ENCODE measurements at places on chromosomes 12 and 14.

DNA sequence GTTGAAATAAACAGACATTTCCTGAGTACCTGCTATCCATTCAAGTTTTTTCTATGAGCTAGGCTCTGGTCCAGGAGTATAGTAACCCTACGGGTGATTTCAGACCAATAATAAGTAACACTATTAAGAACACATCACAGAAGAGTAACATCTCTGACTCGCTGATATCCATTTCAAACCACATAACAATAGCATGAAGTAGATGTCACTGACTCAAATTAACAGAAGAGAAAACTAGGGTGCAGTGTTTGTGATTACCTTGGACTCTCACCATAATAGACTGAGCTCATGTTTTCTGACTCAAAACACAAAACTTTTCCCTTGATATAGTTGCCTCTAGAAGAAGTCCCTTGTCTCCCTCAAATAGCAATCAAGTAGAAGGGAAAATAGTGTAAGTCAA lies 423.0 kb downstream of the DIO2 start:
- no peak for DNase-seq

GRCh38 chr12:120640861-120641833 lies 721 bp downstream of the CABP1 start:
- DNase-seq: peak; percentile 80

GRCh38 chr14:73718418-73719251 lies 4.5 kb upstream of the PNMA1 start:
- no peak for DNase-seq

- no peak for DNase-seq
Measured at GRCh38 chr12:6613015-6613775, 6.0 kb upstream of the CHD4 start.

GRCh38 chr12:110896559-110896958 lies 23.8 kb downstream of the MYL2 start:
- no peak for DNase-seq

DNA sequence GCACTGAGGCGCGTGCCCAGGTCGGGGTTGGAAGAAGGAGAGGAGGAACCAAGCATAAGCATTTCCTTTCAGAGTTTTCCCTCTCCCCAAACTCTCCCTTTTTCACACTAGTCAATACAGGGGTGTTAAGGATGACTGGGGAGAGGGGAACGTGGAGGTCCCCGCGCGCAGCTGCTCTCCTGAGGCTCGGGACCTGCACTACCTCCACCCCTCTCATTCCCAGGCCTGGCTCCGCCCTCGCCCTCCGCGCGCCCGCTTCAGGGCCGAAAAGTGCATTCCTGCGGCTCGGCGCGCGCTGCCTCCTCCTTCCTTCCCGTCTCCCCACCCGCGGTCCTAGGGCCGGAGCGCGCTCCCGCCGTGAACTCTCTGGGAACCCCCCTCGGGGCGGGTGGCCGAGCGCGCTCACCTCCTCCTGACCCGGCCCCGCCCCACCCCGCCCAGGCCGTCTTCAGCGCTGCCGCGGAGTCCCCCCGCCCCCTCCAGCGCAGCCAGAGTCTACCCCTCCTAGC lies 11.3 kb downstream of the RARG start:
- peak; percentile 91 for DNase-seq

GRCh38 chr12:39852346-39852745 lies 232.7 kb upstream of the ABCD2 start:
- no peak for DNase-seq

GRCh38 chr14:37903343-37904191 lies 304.1 kb upstream of the SSTR1 start:
- DNase-seq: no peak

DNA sequence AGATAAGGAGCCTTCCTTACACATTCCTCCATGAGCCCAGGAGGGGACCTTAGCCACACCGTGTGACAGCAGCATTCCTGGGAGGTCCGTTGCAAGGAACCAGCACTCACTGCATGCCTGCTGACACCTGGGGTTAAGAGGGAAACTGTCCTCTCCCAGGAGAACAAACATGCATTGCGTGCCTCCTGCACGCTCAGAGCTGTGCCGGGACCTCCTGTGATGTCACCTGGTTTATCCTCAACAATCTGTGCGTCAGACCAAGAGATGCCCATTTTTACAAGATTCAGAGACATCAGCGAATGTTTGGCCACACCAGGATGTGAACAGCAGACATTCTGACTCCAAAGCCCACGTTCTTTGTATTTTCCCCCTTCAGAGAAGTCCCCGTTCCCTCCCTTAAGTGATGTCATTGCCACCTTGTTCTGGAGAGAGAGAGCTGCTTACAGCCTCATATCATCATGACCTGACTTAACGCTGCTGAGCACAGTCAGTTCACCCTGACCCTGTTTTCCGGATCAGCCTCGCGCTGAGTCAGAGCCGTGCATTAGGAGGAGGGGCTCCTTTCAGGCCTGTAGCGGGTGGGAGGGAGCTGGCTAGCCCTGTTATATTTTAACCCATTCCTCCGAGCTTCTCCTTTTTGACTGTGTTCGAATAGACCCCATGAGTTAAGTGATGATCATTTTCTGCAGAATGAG lies 36.2 kb downstream of the TMEM120B start:
- no peak for DNase-seq

GRCh38 chr12:113027726-113028125 lies 28.8 kb upstream of the DTX1 start:
- no peak for DNase-seq

DNA sequence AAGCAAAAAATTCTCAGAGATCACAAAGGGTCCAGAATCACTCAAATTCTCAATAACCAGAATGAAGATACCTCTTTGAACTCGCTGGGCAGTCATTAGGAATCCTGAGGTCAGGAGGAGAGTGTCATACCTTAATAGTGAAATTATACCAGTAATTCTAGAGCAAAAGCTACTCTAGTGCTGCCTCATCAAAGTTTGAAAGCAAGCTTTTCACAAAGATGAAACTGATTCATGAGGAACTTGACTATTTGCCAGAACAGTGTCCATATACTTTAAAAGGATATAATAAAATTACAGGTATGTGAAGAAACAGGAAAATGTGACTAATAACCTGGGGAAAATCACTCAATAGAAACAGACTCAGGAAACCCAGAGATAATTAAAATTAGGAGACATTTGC lies 44.5 kb downstream of the EML5 start:
- DNase-seq: no peak

DNA sequence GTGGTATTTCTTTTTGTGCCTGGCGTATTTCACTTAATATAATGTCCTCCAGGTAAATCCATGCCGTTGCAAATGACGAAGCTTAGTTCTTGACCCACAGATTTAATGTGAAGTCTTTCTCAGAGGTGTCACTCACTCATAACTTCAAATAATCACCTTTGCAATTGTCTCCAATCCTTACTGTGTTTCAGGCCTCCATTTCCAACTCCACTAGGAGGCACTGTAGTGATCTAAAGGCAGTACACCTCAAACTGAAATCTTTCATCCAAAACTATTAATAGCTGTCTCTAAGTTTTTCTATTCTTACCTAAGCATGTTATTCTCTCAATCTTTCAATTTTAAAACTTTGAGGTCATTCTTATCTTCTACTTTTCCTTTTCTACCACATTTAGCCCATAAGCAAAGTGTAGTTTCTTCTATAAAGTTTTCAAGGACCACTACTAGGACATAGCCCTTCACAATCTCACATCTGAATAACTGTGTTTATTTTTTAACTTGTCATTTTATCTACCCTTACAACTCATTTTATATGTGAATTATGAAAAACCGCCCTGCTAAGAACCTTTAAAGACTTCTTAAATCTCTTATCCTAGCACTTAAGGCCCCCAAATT lies 25.5 kb upstream of the FBXO34 start:
- no peak for DNase-seq

DNA sequence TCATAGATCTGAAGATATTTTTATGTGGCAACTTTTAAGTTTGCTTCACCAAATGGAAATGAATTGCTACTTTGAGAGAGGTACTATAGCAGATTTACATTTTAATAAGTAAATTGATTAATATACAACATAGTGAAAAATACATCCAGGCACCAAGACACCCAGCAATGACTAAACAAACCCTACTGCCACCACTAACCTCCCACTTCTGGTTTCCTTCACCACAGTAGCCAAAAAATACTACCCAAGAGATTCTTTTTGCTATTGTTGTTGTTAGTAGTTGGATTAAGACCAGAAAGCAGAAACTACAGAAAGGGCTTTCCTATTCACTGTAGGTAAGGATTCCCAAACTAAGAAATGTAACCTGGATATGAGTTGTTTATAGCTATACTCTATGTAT lies 54.1 kb downstream of the COCH start:
- no peak for DNase-seq

DNA sequence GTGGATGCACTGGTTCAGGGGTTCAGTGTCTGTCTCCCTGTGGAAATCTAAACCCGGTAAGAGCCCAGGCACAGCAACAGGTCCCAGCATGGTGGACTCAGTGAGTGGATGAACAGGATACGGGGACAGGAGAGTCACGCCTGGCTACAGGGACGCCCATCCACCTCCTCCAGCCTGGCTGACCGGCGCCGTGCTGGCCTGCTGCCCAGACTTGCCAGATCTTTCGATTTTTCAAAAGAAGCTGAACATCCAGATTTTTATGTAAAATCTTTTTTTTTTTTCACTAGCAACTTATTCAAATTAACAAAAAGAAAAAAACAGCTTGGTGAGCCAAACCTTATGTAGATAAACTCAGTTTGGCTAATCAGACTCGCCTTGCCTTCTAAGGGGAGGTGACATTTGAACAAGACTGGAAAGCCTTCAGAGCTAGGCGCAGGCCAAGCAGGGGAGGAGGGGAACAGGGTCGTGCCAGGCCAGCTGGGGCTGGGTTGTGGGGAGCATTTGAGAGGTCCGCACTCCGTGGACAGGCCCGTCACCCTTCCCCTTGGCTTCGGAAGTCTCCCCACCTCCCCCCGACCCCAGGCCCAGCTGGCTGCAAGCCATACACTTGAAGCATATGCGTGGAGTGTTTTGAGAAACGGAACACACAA lies 87.8 kb upstream of the NCOR2 start:
- no peak for DNase-seq

- no peak for DNase-seq
Measured at GRCh38 chr14:70683983-70684382, 42.3 kb downstream of the TTC9 start.

DNA sequence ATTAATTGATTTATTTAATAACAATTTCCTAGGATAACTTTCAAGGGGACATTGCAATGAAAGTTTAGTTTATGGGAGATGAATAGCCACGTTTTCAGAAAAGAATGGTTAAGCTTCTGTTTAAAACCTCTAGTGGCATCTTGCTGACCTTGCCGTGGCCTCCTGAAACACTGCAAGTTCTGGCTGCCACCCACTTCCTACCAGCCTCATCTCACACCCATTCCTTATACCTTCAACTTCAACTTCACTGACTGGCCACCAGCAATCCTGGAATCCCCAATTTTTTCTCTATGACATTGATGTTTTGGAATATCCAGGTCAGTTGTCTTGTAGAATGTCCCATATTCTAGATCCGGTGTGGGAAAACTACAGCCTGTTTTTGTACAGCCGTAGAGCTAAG lies 5.2 kb upstream of the HELB start:
- DNase-seq: no peak

GRCh38 chr12:132255642-132256041 lies 73.7 kb downstream of the GALNT9 start:
- DNase-seq: no peak

GRCh38 chr14:32469388-32470160 lies 140.5 kb downstream of the AKAP6 start:
- DNase-seq: no peak

DNA sequence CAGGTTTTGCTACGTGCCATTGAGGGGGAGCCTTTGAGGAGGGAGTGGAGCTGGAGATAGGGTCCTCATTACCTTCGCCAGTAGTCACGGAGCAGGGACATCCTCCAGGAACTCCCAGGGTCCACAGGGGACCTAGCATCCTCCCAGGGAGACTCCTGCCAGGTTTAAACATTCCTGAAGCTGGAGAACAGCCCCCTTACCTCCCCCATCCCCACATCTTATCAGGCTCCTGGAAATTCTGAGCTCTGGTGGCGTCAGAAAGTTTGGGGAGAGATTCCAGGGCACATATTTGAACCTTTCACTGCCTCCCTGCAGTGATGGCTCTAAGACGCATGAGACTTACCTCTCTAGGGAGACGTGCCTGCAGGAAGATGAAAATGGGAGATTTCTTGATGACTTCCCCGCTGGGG lies 192.3 kb upstream of the GSC start:
- DNase-seq: no peak

GRCh38 chr14:64746298-64747250 lies 42.4 kb downstream of the PLEKHG3 start:
- DNase-seq: no peak

DNA sequence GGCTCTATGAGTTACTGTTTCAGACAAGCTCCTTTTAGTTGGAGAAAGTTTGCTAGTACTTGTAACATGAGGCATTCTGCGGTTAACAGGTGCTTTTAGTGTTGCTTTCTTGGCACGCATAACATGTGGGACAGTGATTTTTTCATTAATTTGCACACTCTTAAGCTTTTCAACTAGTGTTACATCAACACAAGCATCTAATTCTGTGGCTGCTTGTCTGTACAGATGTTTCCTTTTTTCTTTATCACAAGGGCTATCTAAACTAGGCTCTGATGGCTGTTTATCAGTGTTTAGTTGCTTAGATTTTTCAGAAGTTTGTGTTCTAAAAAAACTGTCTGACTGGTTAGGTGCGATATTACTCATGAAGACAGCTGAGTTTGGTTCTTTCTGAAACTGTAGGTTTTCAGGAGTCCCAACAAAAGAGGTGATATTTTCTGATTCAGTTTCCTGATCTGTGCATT lies 120.1 kb downstream of the RALGAPA1 start:
- no peak for DNase-seq

GRCh38 chr12:62468397-62468796 lies 1.8 kb downstream of the MON2 start:
- no peak for DNase-seq

GRCh38 chr14:23579311-23579630 lies 681 bp upstream of the JPH4 start:
- no peak for DNase-seq

- no peak for DNase-seq
Measured at GRCh38 chr12:10590966-10591365, 22.4 kb downstream of the MAGOHB start.

DNA sequence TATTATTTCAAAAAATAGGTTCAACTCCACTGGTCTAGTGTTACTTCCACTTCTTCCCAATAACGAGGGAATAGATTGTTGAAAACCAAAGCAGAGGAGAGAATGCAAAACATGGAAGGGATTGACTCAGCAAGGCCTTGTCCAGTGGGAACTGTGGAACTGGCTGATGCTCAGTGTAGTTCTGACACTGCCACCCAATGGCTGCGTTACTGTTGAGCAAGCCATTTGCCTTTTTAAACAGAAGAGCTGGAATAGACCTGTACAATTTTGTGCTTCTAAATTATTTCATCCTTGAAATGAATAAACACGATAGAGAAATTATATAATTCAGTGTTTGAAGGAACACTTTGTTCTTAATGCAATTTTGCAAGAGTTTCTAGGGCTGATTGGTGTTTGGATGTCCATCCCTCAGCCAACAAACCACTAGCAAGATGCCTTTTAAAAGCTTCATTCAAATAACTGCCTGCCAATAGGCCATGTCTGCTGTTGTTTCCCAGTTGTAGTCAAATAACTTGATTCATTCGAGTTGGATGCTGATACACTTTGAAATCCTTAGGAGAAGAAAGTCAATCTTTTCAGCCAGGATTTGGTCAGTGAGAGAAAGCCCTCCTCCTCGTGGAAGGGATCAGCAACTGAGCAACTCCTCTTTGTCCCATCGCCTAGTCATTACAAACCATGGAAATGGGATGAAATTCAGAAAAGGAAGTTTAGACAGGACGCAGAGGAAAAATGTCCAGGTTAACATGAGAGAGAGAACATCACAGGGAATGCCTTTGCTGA lies 7.3 kb upstream of the MGP start:
- DNase-seq: no peak

- no peak for DNase-seq
Measured at GRCh38 chr12:66388517-66388916, 86.2 kb downstream of the HELB start.

- DNase-seq: no peak
Measured at GRCh38 chr14:95507701-95508103, 8.7 kb downstream of the SYNE3 start.

Data from activated CD8-positive, alpha-beta memory T cell treated with anti-CD3 and anti-CD28 coated beads for 24 hours (primary cell).